Stimulated activated CD8-positive, alpha-beta memory T cell treated with anti-CD3 and anti-CD28 coated beads, Interleukin-2, amount 100 ng/mL, for 48 hours (primary cell): ENCODE measurements at places on chromosomes 1 and 21.

DNA sequence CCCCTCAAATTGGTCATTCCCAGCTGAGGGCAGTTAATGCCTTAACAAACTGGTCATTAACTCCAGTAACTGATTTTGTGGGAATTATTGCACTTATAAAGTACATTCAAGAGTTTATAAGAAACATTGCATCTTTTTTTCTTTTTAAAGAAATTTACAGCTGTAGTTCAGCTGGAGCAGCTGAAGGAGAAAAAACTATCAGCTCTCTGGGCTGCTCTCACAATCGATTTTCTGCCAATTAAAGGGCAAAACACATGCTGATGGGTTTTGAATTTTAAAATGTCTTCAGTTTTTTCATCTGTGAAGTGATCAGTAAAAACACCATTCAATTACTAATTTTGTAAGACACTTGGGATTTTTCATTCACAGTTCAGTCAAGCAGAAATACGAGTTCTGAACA lies 74.7 kb downstream of the KIFAP3 start:
- DNase-seq, result no peak

DNA sequence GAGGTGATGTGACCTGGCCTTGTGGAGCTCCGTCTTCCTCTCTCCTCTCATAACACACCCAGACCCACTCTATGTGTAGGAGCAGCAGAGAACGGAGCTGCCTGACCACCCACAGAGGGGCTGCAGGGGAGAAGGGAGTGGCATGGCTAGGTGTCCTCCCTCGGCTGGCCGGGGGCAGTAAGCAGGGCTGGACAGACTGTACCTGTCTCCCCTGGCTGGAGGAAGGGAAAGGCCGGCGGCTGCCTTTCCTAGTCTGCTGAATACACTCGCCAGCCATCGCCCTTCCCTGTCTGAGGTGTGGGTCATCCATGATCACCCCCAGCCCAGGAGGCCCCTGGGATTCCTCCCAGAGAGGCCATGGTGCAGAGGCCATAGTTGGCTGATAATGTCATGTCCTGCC lies 187.2 kb upstream of the AJAP1 start:
- DNase-seq, result no peak

GRCh38 chr1:244063498-244063897 lies 12.4 kb downstream of the ZBTB18 start:
- DNase-seq, result no peak

DNA sequence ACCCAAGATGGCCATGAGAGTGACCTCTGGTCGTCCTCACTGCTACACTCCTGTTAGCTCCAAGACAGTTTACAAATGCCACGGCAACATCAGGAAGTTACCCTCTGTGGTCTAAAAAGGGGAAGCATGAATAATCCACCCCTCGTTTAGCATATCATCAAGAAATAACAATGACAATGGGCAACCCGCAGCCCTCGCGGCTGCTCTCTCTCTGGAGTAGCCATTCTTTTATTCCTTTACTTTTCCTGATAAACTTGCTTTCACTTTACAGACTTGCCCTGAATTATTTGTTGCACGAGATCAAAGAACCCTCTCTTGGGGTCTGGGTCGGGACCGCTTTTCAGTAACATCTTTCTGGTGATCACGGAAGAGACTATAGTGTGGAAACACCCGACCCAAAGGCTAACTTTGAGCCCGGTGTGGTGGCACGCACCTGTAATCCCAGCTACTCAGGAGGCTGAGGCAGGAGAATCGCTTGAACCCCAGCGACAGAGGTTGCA lies 19.8 kb upstream of the COX20 start:
- no peak for DNase-seq

GRCh38 chr1:168330285-168330684 lies 49.6 kb downstream of the TBX19 start:
- no peak for DNase-seq

GRCh38 chr1:166716620-166717019 lies 122.7 kb upstream of the POGK start:
- DNase-seq, result no peak

GRCh38 chr1:235408503-235408960 lies 41.3 kb downstream of the TBCE start:
- DNase-seq, result no peak

- DNase-seq, result no peak
Observed at GRCh38 chr1:34436836-34437235, 260.1 kb downstream of the C1orf94 start.

GRCh38 chr1:219189952-219190351 lies 16.3 kb downstream of the LYPLAL1 start:
- DNase-seq, result no peak

DNA sequence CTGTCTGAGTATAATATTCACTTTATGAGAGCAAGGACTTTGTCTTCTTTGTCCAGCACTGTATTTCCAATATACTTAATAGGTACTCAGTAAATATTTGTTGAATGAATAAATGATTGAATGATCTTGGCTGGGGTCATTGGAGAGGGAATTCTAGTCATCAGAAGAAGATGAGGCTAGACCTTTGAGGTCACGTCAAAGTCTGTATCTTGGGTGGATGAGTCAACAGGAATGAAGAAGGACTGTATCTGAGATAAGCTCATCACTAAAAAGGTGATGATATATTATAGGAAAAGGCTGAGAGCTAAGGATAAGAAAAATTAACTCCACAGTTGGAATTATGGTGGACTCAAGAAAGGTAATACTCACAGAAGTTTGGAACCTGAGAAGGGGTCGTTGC lies 125.1 kb upstream of the MAGI3 start:
- no peak for DNase-seq

DNA sequence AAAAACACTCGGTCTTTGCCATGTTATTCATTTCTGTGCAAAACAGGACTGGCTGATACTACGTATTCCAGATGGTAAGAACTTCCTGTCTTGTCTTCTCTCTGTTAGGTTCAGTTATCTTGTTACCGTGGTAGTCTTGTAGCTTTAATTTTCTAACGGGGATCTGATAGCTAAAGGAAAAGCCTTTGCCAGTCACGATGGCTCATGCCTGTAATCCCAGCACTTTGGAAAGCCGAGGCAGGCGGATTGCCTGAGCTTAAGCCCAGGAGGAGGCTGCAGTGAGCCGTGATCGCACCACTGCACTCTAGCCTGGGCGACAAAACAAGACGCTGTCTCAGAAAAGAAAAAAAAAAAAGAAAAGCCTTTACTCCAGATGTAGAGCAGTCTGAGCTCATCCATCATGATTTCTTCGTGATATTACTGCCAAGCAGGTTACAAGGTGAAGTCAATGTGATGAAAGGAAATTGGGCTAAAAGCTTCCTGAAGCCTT lies 11.1 kb upstream of the MSTO1 start:
- DNase-seq, result no peak

DNA sequence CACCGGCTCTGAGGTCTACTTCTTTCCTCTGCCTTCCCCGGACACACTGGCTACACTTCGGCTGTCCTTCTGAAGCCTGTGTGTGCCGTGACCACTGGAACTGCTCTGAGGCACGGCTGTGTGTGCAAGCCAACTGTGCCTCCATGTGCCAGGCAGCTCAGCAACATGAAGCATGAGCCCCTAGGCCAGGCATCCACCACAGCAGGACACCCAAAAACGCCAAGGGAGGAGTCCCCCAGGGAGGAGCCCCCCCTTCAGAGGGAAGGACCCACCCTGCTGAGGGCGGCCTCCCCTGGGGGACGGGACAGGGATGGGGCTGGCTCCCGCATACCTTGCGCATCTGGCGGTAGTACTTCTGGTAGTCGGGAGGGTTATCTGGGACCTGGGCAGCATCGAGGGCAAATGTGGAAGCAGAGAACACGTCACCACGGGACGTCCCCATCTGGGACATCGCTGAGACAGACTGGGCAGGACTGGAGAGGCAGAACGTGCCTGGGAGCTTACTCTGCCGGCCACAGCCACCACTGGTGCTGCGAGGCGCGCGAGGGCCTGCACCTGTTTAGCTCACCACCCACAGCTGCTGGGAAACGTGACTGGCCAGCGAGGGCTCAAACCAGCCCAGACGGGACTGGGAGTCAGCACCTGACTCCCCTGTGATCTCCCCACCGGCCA lies 20.5 kb downstream of the LSS start:
- no peak for DNase-seq

GRCh38 chr1:222618880-222619596 lies 1.1 kb downstream of the MIA3 start:
- no peak for DNase-seq
